AG04450 (cell line): ENCODE measurements at places on chromosomes 12 and 14.

DNA sequence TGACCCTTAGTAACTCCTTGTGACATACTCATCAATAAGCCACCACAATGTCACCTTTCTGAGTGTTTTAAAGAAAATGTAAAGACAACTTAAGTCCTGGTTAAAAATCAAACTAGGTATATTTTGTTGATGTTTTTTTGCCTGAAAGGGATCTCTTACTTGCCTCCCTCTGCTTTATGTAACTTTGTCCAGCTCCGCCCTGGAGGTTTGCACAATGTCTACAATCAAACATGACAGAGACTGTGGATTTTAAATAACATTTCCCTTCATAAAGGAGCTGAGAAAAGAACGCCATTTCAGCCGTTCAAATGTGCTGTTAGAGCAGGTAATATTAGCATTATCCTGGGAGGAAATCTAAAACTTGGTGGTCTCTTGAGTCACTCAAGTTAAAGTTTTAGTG, 613.9 kb downstream of the SOX5 start:
- DNase-seq: no peak

DNA sequence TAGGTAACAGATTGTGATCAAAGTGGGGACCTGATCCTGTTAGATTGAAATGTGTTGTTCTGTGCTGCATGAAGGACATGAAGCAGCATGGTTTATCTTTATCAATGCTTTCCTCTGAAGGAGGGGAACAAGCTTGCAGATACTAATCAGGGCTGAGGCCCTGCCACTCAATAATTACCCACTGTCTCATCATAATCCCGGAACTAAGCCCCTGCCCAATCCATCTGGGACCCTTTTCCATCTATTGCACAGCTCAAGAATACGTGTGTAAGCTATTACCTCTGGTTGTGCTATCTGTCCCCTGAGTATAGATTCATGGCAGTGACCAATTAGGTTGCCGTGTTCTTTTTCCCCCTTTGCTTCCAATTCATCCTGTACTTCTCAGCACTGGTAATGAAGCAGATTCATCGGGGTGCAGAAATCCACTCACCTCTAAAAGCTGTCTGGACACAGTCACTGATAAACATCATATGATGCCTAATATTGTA, 67.8 kb downstream of the OTX2 start:
- no peak for DNase-seq

DNA sequence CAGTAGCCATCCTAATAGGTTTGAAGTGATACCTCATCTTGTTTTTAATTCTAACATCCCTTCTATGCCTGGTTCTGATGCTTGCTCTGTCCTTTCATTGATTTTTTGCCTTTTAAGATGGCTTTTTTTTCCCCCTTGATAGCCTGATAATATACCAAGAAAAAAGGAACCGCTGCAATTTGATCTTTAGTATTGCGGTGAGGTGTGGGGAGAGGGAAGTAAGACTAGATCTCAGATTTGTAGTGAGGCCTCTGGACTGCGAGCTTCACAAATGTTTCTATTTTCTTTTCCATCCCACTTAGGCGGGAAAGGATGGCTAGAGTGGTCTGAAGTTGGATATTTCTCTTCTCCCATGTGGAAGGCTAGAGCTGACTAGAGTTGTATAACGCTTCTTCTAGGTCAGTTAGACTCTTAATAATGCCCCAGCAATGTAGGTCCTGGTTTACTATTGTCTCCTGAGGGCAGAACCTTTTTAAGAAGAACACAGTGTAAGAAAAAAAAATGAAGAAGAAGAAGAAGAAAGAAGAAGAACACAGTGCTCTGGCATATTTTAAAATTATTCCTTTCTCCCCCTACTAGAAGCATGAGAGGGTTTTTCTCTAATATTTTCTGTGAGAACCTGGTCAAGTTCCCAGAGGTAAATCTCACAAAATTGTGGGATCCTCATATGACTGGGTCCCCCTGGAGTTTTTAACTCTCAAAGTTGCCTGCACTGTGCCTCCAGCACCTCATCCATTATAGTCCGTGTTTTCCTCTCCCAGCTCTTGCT, 11.9 kb upstream of the KLRB1 start:
- no peak for DNase-seq

DNA sequence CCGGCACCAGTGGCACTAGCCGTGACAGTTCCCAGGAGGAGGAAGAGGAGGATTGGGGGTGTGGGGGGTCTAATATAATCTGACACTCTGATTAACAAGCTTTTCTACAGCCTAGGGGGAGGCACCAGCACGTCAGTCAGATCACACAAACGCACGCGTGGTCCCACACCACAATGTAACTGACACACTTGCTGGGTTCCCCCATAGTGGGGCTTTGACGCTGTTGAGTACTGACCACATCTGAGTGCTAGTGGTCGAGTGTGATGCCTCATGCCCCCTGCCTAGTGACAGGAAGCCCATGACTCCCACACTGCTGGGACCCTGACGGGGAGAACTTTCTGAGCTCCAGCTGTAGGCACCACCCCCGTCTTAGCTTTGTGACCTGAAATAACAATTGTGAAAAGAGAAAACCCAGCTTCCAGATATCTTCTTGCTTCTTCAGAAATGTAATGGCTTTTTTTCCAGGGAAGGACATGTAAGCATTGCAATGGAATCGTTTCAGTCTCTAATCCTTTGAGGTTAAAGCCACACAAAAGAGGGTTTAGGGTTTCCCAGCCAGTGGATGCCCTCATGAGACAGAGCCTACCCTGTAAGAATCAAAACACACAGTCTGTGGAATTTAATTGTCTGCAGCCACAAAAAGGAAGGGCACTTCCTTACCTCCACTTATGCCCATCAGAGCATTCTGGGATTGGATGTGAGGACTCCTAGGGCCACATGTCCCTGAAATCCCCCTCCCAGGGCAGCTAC, 183.9 kb downstream of the PIWIL1 start:
- DNase-seq: no peak

DNA sequence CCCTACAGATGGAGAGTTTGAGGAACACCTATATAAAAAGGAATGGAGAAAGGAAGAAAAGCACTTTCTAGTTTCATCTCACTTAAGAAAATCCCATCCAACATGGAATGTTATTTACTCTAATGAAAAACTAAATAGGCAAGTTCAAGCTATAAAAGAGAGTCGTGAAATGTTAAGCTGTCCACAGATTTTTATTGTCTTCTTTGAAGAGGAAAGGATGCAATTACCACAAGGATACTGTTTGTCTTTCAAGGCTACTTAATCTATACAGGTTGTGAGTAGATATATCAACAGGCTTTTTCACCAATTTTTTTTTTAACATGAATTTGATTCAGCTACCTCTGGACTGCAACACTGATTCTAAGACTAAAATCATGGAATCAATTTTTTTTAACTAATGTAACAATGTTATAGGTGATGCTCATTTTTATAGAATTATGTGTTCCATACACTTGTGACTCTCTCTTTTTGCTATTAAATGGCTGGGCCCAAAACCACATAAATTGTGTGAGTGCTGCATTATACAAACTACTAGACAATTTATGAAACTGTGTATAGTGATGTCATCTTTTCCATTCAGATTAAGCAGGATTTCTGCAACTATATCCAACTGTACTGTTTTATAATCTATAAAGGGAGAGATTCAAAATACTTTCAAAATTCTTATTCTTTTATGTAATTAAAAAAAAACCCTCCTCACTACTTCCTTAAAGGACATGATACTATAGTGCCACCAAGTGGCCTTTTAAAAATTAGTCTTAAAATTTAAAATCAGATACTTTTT, 26.8 kb upstream of the BMAL2 start:
- DNase-seq: no peak

GRCh38 chr12:2552000-2552756, 242.6 kb upstream of the FKBP4 start:
- DNase-seq: no peak

- peak; percentile 83 for DNase-seq
Measured at GRCh38 chr12:127230843-127231260, 1036.1 kb upstream of the TMEM132C start.

GRCh38 chr12:15756822-15757221, 32.4 kb downstream of the EPS8 start:
- no peak for DNase-seq

DNA sequence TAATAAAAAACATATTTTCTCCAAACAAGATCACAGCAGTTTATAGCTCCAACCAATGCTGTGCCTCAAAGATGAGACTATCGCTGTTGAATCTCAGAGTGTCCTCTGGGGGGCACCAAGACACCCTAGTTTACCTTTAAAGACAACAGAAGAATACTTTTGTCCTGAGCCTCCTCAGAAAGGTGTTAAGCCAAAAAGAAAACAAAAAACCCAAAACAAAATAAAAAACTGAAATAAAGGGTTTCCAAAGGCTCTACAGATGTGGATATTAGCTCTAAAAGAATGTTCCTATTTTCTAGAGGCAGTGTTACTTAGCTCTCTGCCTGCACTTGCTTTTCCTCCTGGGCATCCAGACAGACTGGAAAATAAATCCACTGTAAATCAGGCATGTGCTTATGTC, 86.9 kb upstream of the TTC7B start:
- peak; percentile 15 for DNase-seq

- DNase-seq: no peak
Measured at GRCh38 chr12:79566452-79567174, 124.2 kb downstream of the PAWR start.

DNA sequence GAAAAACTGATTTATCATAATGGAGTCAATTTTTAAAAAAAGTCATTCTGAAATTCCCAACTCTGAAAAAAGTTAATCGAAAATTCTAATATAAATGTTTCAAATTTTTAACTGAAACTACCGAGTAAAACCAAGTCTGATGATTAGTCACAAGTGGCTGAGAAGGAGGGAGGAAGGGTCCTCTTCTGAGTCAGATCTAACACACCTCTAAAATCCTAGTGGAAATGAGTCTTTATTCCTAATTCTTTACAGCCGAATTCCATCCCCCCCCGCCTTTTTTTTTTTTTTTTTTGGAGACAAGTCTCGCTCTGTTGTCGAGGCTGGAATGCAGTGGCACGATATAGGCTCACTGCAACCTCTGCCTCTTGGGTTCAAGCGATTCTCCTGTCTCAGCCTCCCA, 37.9 kb downstream of the RAD9B start:
- DNase-seq: no peak

- no peak for DNase-seq
Measured at GRCh38 chr12:49982246-49983087, 9.7 kb downstream of the AQP6 start.

GRCh38 chr12:115763376-115763775, 514.1 kb downstream of the MED13L start:
- DNase-seq: no peak

- no peak for DNase-seq
Measured at GRCh38 chr12:76201316-76201715, 116.8 kb upstream of the NAP1L1 start.

- no peak for DNase-seq
Measured at GRCh38 chr12:68800294-68800693, 7.7 kb upstream of the MDM2 start.

GRCh38 chr14:51201890-51202289, 38.2 kb upstream of the TMX1 start:
- no peak for DNase-seq

DNA sequence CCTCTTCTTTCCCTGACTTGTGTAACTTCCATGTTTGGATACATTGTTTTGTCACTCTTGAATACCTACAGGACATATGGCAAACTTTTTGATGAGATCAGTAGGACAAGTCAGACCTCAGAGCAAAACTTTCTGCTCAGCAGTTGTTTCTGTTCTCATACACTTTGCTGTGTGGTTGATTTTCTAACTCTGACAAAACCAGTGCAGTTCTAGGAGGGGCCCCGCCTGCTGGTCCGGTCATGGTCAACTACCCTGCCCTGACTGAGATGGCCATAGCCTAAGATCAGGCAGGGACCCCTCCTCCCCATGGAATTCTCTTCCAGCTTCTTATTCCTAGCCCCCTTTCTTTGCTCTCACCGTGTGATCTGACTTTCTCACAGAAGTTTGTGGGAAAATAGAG, 92.8 kb downstream of the OTOGL start:
- no peak for DNase-seq

- DNase-seq: no peak
Measured at GRCh38 chr14:78401866-78402265, 231.7 kb downstream of the NRXN3 start.

GRCh38 chr12:120749256-120749655, 23.6 kb downstream of the ACADS start:
- no peak for DNase-seq

GRCh38 chr12:7151532-7151931, 21.4 kb downstream of the CLSTN3 start:
- DNase-seq: no peak

- DNase-seq: no peak
Measured at GRCh38 chr14:29823816-29824215, 103.8 kb downstream of the PRKD1 start.

- no peak for DNase-seq
Measured at GRCh38 chr12:87943762-87944161, 85.4 kb downstream of the C12orf50 start.

GRCh38 chr12:50555471-50555885, 50.7 kb downstream of the DIP2B start:
- DNase-seq: no peak

- DNase-seq: no peak
Measured at GRCh38 chr12:92553389-92553788, 149.4 kb upstream of the PLEKHG7 start.
